ENCODE measurements at places on chromosomes 4 and X. TPM values are rescaled to one million over a fixed set of nuclear protein-coding genes. Genes with fewer than 3 reads are reported as not detected.

Gene SPATA18
- total RNA-seq, result 17.7 TPM

Gene SPINK2
- not detected for total RNA-seq

Gene GAR1
- total RNA-seq, result 2.6 TPM

Gene RS1
- total RNA-seq, result not detected

Gene MAGIX
- total RNA-seq, result 1.7 TPM

Gene VEGFC
- total RNA-seq, result 67.2 TPM

Gene TLR7
- not detected for total RNA-seq

Gene SCRG1
- total RNA-seq, result 0.17 TPM

Gene SSX1
- total RNA-seq, result not detected

Gene RBMXL3
- total RNA-seq, result not detected

Gene MAOB
- 4.6 TPM for total RNA-seq

Gene GIMD1
- total RNA-seq, result not detected

Gene CLCN4
- total RNA-seq, result 2.1 TPM
